Right atrium auricular region (tissue), 2 donors: ENCODE measurements at places on chromosomes 11 and 22. TPM values are rescaled to one million over a fixed set of nuclear protein-coding genes. Genes with fewer than 3 reads are reported as not detected.
A peak's percentile ranks its signal among the peaks of the same experiment; 100 is the strongest.

- H3K4me1 ChIP-seq: no peaks in the 10 kb centered on the region
- no peaks in the 10 kb centered on the region for H3K27me3 ChIP-seq
- H3K27ac ChIP-seq: peak overlapping the region; percentile 87
Measured at GRCh38 chr11:34105957-34106504, 602 bp downstream of the NAT10 start.

GRCh38 chr11:85960678-85961077, 105.5 kb downstream of the CCDC83 start:
- peaks cover 36% of the 10 kb centered on the region for H3K4me1 ChIP-seq
- H3K27ac ChIP-seq: peak overlapping the region; percentile 6
- H3K36me3 ChIP-seq: peaks cover 96% of the 10 kb centered on the region
- H3K27me3 ChIP-seq: no peaks in the 10 kb centered on the region

- no peak overlapping the region for H3K27ac ChIP-seq
- H3K36me3 ChIP-seq: peaks cover 19% of the 10 kb centered on the region
- DNase-seq: no peak
- no peak overlapping the region for H3K4me3 ChIP-seq
Measured at GRCh38 chr11:45960387-45961095, 38.1 kb downstream of the LARGE2 start.

- H3K27ac ChIP-seq: no peak overlapping the region
- DNase-seq: no peak
- H3K36me3 ChIP-seq: no peaks in the 10 kb centered on the region
- no peaks in the 10 kb centered on the region for H3K4me1 ChIP-seq
- no peaks in the 10 kb centered on the region for H3K27me3 ChIP-seq
Measured at GRCh38 chr11:45994371-45995341, 72.2 kb downstream of the LARGE2 start.

DNA sequence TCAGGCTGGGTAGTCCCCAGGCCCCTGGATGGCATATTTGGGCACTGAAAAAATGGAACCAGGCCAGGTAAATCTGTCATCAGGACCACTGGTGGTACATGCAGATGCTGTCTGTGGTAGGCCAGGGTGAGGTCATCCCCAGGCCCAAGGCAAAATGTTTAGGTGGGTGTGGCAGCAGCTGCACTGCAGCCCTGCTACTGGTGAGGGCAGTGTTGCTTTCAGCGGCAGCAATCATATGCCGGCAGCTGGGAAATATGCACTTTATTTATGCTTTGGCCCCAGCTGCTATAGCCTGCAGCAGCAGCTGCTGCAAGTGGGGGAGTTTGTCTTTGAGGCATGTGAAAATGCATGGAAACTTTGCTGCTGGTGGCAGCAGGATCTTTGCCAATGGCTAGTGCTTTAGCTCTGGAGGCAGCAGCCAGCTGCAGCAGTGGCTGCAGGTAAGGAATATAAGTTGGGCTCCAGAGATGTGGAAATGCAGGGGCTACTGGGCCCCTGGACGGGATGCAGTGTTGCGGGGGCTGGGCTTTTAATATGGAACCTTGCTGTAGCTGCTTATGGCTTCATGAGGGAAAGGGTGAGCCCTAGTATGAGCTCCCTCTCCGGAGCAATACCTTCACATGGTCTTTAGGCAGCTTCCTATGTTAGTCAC, 365.7 kb upstream of the CADM1 start:
- no peak for DNase-seq
- H3K4me3 ChIP-seq: no peak overlapping the region
- H3K4me1 ChIP-seq: no peaks in the 10 kb centered on the region
- no peak overlapping the region for H3K27ac ChIP-seq
- H3K36me3 ChIP-seq: no peaks in the 10 kb centered on the region

DNA sequence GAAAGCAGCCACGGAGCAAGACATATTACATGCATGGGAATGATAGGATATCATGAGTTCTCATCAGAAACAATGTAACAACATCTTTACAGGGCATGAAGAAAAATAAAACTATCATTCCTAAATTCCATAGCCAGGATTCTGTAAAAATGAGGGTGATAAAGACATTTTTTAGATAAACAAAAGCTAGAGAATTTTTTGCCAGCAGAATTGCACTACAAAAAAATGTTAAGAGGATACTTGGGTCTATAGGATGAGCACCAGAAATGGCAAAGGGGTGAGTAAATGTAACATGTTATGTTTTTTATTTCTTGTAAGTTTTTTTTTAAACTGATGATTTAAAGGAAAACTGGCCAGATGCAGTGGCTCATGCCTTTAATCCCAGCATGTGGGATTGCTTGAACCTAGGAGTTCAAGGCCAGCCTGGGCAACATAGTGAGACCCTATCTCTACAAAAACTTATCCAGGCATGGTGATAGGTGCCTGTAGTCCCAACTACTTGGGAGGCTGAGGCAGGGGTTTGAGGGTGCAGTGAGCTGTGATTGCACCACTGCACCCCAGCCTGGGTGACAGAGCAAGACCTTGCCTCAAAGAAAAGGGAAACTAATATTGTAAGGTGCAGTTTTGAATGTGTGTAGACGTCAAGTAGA, 33.2 kb downstream of the TBX1 start:
- no peaks in the 10 kb centered on the region for H3K36me3 ChIP-seq
- H3K27ac ChIP-seq: no peak overlapping the region
- no peak for DNase-seq
- H3K27me3 ChIP-seq: no peaks in the 10 kb centered on the region
- no peak overlapping the region for H3K4me3 ChIP-seq
- H3K4me1 ChIP-seq: no peaks in the 10 kb centered on the region

The CALCB gene
- not detected for total RNA-seq

The OR5B2 gene
- not detected for total RNA-seq
